ENCODE measurements at places on chromosomes 16 and 17.

- no peak for DNase-seq
These were observed 124.8 kb upstream of the ERCC4 start for GRCh38 chr16:13795131-13795530.

GRCh38 chr17:44008205-44008909 is 3.9 kb downstream of the NAGS start:
- no peak for DNase-seq

- no peak for DNase-seq
These were observed 215.3 kb downstream of the C16orf95 start for GRCh38 chr16:87101903-87102302.

GRCh38 chr16:16045879-16046278 is 96.5 kb downstream of the ABCC1 start:
- no peak for DNase-seq

DNA sequence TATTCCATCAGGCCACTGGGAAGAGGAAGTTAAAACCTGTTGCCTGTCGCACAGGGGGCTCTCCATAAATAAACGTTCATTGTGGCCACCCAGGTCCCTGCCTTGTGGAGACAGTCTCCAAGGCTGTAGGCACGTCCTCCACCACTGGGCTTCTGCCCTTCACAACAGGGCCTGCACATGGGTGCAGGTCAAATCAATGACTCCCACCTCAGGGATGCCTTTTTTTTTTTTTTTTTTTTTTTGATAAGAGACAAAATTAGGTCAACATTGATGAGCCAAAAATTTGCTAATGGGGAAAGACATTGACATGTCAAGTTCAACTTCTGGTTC is 12.6 kb upstream of the SLC12A3 start:
- no peak for DNase-seq

DNA sequence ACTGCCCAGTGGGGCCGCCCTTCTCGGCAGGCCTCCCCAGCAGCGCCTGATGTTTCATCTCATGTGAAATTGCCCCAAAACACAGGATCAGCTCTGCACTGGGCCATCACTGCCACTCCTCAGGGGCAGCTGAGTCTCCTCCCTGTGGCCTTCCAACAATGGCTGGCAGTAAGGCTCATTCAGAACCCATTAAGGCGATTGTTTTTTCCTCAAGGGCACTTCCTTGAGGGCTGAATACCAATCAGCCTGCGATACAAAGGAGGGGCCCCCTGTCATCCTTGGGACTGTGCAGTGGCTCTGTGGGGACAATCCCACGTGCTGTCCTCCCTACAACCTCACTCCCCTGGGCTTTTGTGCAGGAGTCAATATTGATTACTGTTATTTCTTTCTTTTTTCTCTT is 47.5 kb downstream of the XYLT1 start:
- no peak for DNase-seq

- no peak for DNase-seq
These were observed 9.7 kb downstream of the RPA1 start for GRCh38 chr17:1839516-1839915.

DNA sequence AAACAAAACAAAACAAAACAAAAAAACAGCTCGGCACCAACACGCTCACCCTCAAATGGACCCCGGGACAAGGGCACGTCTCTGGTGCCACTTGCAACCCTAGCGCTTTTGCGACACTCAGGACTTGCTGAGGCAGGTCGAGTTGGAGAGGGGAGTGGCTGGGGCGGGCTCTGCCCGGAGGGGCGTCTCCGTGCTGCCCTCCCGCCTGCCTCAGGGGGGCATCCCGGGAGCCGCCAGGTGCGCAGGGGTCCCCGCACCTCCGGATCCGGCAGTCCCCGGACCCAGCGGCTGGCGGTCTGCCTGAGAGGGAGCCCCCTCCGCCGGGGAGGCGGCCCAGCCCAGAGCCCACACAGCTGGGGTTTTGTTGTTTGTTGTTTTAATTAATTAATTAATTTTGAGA is at the start of gene SLC52A1:
Gene SLC52A1, minus strand, starts transcription at position 112 of the 400 bp plus-strand sequence. CDS start 820 bp downstream, outside the sequence.
- DNase-seq = no peak

- DNase-seq = no peak
These were observed 80.2 kb downstream of the ZDHHC7 start for GRCh38 chr16:84931107-84931494.

DNA sequence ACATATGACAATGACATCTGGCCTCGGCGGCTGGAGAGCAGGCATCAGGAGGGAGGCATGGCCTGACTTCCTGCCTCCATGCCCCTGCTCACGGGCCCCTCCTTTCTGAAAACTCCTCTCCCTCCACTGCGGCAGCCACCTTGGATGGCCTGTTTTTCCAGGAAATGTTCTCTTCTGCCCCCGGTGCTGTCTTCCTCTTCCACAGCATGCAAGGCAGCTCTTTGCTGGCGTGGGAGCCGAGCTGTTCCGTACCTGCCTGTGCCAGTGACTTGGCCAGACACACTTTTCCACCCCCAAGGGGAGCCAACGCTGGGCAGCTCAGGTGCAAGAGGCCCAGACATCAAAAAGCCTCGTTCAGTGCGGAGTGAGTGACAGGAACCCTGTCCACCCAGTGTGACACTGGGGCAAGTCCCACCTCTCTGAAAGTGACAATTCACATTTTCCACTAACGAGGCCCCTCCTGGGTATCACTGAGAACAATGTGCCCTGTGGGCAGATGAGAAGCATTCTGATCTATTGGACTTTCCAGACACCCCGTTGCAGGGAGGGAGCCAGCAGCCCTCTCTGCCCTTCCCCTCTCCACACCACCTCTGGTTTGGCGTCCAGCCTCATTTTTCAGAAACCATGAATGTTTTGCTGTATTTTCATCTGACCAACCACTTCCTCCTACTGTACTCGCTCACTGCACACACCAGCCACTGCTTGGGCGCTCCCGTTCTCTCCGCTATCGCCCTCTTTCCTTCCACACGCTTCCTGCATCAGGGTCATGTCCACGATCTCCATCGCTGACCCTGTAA is 31.2 kb downstream of the NSMCE1 start:
- DNase-seq = peak; percentile 69

DNA sequence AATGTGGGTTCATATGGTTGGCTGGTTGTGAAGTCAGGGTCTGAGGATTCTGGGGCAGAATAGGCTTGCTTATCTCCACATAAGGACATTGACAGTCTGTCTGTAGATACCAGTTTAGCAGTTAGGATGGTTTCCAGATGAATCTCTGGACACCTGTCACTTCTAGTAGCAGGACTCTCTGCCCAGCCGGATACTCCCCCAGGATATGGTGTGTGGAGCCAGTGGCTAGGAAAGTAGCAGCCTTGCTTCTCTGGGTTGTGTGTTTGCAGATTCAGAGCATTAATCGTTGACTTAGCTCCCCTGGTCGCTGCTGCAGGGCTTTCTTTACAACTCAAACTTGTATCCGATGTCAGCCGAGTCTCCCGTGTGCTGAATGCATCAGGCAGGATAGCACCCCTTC is 45.2 kb downstream of the CLEC16A start:
- DNase-seq = no peak

GRCh38 chr17:64573214-64573613 is 66.4 kb downstream of the CEP95 start:
- DNase-seq = no peak

- DNase-seq = no peak
These were observed 418.2 kb downstream of the HAPSTR1 start for GRCh38 chr16:9509663-9510062.

GRCh38 chr16:70576431-70577255 is 53.0 kb downstream of the SF3B3 start:
- DNase-seq = no peak

GRCh38 chr16:89248196-89248982 is 30.9 kb downstream of the ZNF778 start:
- no peak for DNase-seq

GRCh38 chr17:5297245-5297644 is 15.2 kb downstream of the RABEP1 start:
- no peak for DNase-seq

Measured in stimulated activated CD8-positive, alpha-beta memory T cell treated with anti-CD3 and anti-CD28 coated beads, Interleukin-7, amount 100 ng/mL, for 48 hours (primary cell).